ENCODE measurements at places on chromosomes 7 and 10. TPM values are rescaled to one million over a fixed set of nuclear protein-coding genes. Genes with fewer than 3 reads are reported as not detected.

- no peak overlapping the region for H3K27ac ChIP-seq
- H3K4me3 ChIP-seq = no peak overlapping the region
- H3K36me3 ChIP-seq = no peaks in the 10 kb centered on the region
- no peak for DNase-seq
Measured at GRCh38 chr7:29113384-29114102, 32.8 kb downstream of the CPVL start.

DNA sequence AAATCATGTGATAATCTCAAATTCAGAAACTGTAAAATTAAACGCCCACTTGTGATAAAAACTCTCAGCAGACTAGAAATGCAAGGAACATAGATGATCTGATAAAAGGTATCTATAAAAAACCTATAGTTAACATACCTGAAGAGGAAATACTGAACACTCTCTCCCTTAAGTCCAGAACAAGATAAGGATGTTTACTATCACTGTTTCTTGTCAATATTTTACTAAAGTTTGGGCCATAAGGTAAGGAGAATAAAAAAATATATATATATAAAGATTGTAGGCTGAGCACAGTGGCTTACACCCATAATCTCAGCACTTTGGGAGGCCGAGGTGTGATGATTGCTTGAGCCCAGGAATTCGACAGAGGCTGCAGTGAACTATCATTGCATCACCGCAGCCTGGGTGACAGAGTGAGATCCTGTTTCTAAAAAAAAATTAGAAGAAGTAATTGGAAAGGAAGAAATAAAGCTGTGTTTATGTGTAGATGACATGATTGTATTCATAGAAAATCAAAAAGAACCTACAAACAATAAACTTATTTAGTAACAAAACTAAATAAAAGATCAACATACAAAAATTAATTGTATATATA is 28.4 kb downstream of the MPLKIP start:
- H3K36me3 ChIP-seq = no peaks in the 10 kb centered on the region
- no peak for DNase-seq
- H3K27me3 ChIP-seq = no peaks in the 10 kb centered on the region
- H3K4me3 ChIP-seq = no peak overlapping the region

MSS51 gene
- total RNA-seq = 2.7 TPM

GRCh38 chr10:86419101-86419500 is 52.5 kb upstream of the GRID1 start:
- no peak for DNase-seq
- no peak overlapping the region for H3K27ac ChIP-seq
- H3K36me3 ChIP-seq = no peaks in the 10 kb centered on the region
- no peak overlapping the region for H3K4me3 ChIP-seq

- H3K4me1 ChIP-seq = peaks cover 10% of the 10 kb centered on the region
- DNase-seq = no peak
- H3K27me3 ChIP-seq = no peaks in the 10 kb centered on the region
Measured at GRCh38 chr10:15815242-15815885, 44.9 kb downstream of the MINDY3 start.

- H3K27me3 ChIP-seq = no peaks in the 10 kb centered on the region
- DNase-seq = no peak
- H3K36me3 ChIP-seq = no peaks in the 10 kb centered on the region
- no peak overlapping the region for H3K27ac ChIP-seq
Measured at GRCh38 chr10:58322072-58322834, 12.6 kb upstream of the UBE2D1 start.

- H3K4me1 ChIP-seq = peaks cover 4% of the 10 kb centered on the region
- H3K27ac ChIP-seq = no peak overlapping the region
- no peak for DNase-seq
- no peaks in the 10 kb centered on the region for H3K27me3 ChIP-seq
- H3K36me3 ChIP-seq = no peaks in the 10 kb centered on the region
- no peak overlapping the region for H3K4me3 ChIP-seq
Measured at GRCh38 chr7:37982423-37982822, 62.0 kb downstream of the EPDR1 start.

DNA sequence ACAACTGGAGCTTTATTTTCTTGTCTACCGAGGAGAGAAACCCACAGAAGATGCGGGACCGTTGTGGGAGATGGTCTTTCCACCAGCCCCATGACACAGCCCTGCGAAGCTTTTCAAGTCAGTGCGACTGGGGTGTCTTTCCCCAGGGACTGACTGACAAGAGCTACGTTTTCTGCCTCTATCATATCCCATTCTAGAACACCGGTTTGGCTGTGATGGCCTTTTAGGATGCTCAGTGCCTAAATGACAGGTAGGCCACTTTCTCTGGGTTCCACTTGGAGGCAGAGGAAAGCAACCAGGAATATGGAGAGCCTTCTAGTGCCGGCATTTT is 16.9 kb downstream of the SLC13A4 start:
- H3K4me3 ChIP-seq = no peak overlapping the region
- DNase-seq = no peak
- H3K4me1 ChIP-seq = no peaks in the 10 kb centered on the region
- no peaks in the 10 kb centered on the region for H3K36me3 ChIP-seq
- no peaks in the 10 kb centered on the region for H3K27me3 ChIP-seq

CCDC136 gene
- 3.0 TPM for total RNA-seq

GSAP gene
- total RNA-seq = 80.0 TPM

DNA sequence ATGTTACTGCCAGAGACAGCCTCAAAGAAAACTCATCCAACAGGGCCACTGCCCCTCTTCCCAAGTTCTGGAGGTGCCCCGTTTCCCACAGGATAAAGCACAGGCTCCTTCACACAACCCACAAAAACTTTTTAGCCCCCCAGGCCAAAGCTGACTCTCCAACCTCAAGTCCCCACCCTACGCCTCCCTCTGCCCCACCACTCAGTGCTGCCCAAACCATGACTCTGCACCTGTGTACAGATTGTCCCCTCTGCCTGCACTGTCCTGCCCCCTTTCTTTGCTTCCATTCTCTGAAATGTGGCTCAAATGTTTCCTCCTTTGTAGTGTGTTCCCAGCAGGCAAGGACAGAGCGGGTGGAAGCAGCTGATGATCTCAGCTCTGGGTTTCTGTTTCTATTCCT is 284.0 kb downstream of the GRID1 start:
- no peak for DNase-seq
- no peak overlapping the region for H3K27ac ChIP-seq
- H3K36me3 ChIP-seq = no peaks in the 10 kb centered on the region
- H3K4me1 ChIP-seq = no peaks in the 10 kb centered on the region
- no peaks in the 10 kb centered on the region for H3K27me3 ChIP-seq

DNA sequence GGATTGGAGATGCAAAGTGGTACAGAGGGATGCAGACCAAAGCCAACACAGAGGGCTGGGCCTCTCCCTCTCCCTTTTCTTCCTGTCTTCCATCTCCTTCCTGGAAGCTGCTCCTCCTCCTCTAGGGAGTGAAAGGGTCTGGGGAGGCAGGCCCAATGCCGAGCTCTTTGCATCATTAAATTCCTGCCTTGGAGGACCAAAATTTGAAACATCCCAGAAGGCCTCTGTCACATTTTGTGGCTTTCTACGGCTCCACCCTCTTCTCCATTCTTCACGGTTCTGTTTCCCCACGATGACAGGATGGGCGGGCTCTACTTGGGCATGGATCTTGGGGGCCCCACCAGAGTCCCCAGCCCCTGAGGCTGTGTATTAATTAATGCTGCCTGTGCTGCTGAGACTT is 76.4 kb downstream of the NEURL1 start:
- no peak overlapping the region for H3K4me3 ChIP-seq
- H3K36me3 ChIP-seq = no peaks in the 10 kb centered on the region
- no peak overlapping the region for H3K27ac ChIP-seq
- DNase-seq = no peak
- no peaks in the 10 kb centered on the region for H3K27me3 ChIP-seq
- no peaks in the 10 kb centered on the region for H3K4me1 ChIP-seq

GRCh38 chr7:149285603-149286002 is 23.6 kb downstream of the ZNF783 start:
- no peak overlapping the region for H3K27ac ChIP-seq
- no peak for DNase-seq
- H3K36me3 ChIP-seq = peaks cover 15% of the 10 kb centered on the region
- peaks cover 14% of the 10 kb centered on the region for H3K4me1 ChIP-seq

DNA sequence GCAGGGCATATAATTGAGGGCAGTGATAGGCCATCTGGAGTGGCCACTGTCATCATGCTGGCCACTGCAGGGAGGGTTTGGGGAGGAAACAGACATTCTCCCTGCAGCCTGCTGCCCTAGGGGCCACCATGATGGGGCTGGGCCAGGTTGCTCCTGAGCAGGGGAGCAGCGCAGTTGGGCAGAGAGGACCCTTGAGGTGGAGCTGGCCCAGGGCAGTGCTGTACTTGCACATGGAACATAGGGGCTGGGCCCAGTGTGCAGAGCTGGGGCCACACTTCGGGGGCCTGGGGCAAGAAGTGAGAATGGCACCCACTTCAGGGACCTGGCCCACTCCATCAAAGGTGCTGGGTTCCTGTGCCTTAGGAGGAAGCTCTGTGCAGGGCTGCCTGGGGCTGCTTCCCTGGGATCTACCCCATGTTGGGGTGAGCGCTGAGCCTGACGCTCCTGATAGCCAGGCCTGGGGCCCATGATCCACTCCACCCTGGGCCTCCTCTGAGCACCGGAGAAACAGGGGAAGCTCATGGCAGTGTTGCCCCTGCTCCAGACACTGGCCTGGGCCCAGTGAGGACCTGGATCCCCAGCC is 21.3 kb upstream of the NUB1 start:
- H3K4me3 ChIP-seq = no peak overlapping the region
- peaks cover under 1% of the 10 kb centered on the region for H3K4me1 ChIP-seq
- no peaks in the 10 kb centered on the region for H3K27me3 ChIP-seq
- no peak overlapping the region for H3K27ac ChIP-seq
- DNase-seq = no peak

DNA sequence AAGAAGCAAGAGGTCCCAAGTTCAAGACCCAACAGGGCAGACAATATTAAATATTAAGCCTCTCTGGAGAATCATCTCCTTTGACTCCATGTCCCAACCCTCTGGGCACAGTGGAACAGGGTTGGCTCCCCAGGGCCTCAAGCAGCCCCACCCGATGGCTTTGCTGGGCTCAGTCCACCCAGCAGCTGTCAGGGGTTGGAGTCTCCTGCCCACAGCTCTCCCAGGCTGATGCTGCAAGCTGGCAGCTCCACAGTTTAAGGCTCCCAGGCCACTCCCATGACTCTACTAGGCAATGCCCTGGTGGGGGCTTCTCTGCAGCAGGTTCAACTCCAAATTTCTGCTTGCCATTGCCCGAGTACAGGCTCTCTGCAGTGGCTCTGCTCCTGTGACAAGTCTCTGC is 55.1 kb downstream of the LARP4B start:
- no peak for DNase-seq
- peaks cover 58% of the 10 kb centered on the region for H3K36me3 ChIP-seq
- no peak overlapping the region for H3K27ac ChIP-seq
- H3K27me3 ChIP-seq = no peaks in the 10 kb centered on the region

Data from lower lobe of right lung (tissue), 2 donors.